ENCODE measurements at places on chromosomes 13 and 19.

- no peak for DNase-seq
Measured at GRCh38 chr19:18422530-18423191, 3.5 kb downstream of the SSBP4 start.

DNA sequence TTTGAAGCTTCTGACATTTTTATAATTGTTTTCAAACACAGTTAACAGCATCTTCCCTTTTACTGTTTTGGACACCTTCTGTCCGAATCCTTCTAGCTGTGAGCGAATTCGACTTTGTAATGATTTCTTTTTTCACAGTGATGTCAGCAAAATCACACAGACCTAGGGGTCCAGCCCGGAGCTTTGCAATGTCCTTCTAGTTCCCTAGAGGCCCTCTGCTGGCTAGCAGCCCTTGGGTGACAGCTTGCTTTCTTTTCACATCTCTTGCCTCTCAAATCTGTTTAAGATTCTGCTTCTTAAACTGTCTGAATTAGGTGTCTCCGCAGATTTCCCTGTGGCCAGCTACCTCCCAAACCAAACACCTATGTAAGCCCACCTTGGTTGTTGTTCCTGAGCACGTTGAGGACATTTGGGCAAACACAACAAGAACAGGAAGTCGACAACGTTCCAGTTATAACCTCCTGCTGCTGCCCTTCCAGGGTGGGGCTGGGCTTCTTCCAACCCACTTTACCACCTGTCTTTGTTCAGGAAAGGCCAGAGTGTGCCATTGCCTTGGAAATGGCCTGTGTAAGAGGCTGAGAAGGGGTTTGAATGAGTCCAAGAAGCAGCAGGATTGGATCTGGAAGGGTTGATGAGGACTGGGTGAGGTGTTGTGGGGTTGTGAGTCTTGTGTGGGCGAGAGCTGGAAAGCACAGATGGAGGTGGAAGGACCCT is 123.1 kb downstream of the ATP8A2 start:
- DNase-seq: no peak

GRCh38 chr13:102626928-102627327 is 30.1 kb downstream of the TPP2 start:
- no peak for DNase-seq

GRCh38 chr19:6384381-6384780 is 8.6 kb downstream of the GTF2F1 start:
- DNase-seq: no peak

GRCh38 chr13:75872980-75873379 is 236.8 kb downstream of the LMO7 start:
- no peak for DNase-seq

- DNase-seq: no peak
Measured at GRCh38 chr13:62626771-62627170, 1211.1 kb upstream of the PCDH20 start.

Measured in activated CD8-positive, alpha-beta memory T cell treated with anti-CD3 and anti-CD28 coated beads for 4 hours (primary cell).